Left ventricle myocardium inferior (tissue), 1 donor: ENCODE measurements at places on chromosomes 5 and 9. TPM values are rescaled to one million over a fixed set of nuclear protein-coding genes. Genes with fewer than 3 reads are reported as not detected.

Gene SCGB3A2
- total RNA-seq, result not detected

Gene CORO2A
- total RNA-seq, result 0.14 TPM

Gene WDR31
- 12.4 TPM for total RNA-seq

Gene SHC3
- 0.96 TPM for total RNA-seq

Gene TMEM232
- total RNA-seq, result 3.6 TPM

Gene PCDHGC4
- 1.8 TPM for total RNA-seq

Gene ASPN
- total RNA-seq, result 17.5 TPM

Gene PCDHGA11
- total RNA-seq, result 3.8 TPM

DNA sequence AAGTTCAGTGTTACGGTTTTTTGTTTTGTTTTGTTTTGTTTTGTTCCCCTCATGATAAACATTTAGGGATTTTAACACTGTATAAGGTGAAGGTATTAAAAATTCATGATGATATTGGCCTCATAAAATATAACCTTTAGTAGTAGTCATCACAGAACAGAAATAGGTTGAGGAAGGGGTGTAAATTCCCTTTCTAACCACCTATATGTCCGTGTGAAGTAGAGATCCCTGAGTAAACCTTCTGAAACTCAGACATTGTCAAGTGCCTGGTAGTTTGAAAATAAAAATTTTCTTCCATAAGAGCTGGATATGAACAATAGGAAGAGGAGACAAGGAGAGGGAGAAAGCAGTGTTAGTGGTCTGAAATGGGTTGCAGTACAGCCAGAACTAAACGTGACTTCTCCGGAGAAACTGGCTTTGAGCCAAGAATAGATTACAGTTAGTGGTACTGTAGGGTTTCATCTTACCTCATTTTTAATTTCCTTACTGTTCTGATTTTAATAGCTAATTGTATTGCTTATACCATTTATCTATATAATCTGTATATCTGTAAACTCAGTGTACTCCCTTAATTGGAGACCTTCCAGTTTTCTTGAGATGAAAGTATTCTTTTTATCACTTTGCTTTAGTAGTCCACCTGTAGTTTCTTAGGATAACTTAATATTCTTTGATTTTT, 18.3 kb downstream of the UGCG start:
- H3K36me3 ChIP-seq, result no peaks in the 10 kb centered on the region
- no peak overlapping the region for H3K4me3 ChIP-seq
- no peaks in the 10 kb centered on the region for H3K27me3 ChIP-seq
- peaks cover 65% of the 10 kb centered on the region for H3K4me1 ChIP-seq
- H3K27ac ChIP-seq, result no peak overlapping the region

DNA sequence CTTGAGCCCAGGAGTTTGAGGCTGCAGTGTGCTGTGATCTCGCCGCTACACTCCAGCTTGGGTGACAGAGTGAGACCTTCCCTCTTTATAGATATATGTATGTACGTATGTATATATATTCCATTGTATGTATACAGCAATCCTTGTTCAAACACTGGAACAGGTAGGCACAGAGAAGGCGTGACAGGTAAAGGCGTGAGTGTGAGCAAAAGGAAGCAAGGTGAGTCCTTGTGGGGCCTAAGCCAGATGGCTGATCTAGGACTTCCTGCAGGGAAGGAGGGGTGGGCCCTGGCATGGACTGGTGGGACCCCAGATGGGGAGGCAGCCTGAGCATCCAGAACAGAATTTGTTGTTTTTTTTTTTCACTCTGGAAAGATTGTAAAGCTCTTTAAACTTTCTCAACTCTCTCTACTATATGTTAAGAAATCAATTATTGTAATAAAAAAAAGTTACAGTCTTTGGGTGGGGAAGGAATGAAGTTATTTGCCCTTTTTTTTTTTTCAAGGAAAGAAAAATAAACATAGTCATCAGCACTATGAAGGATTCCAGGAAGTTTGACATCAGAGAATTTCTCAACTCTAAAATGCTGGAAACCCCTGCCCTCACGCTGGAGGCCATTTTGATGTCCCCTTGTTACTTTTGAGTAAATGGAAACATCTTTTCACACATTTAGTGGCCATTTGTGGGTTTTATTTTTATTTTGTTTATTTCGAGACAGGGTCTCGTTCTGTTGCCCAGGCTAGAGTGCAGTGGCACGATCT, 38.9 kb upstream of the STXBP1 start:
- H3K36me3 ChIP-seq, result no peaks in the 10 kb centered on the region
- H3K27ac ChIP-seq, result peak overlapping the region; percentile 38
- DNase-seq, result no peak
- H3K4me3 ChIP-seq, result no peak overlapping the region
- H3K4me1 ChIP-seq, result peaks cover 41% of the 10 kb centered on the region

DNA sequence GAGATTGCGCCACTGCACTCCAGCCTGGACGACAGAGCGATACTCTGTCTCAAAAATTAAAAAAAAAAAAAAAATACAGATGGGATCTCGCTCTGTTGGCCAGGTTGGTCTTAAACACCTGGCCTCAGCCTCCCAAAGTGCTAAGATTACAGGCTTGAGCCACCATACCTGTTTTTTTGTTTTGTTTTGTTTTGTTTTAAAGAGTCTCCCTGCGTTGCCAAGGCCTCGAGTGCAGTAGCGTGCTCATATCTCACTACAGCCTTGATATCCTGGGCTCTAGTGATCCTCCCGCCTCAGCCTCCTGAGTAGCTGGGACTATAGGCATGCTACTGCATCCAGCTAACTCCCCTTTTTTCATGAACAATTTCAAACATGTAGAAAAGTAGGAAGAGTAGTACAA, 7.2 kb downstream of the ATP6V0E1 start:
- H3K27me3 ChIP-seq, result no peaks in the 10 kb centered on the region
- no peak overlapping the region for H3K27ac ChIP-seq
- peaks cover 41% of the 10 kb centered on the region for H3K4me1 ChIP-seq
- no peak for DNase-seq
- peaks cover 55% of the 10 kb centered on the region for H3K36me3 ChIP-seq
- H3K4me3 ChIP-seq, result no peak overlapping the region

- H3K36me3 ChIP-seq, result no peaks in the 10 kb centered on the region
- H3K27ac ChIP-seq, result peak overlapping the region; percentile 83
- H3K4me1 ChIP-seq, result peaks cover 27% of the 10 kb centered on the region
- H3K4me3 ChIP-seq, result no peak overlapping the region
- H3K27me3 ChIP-seq, result no peaks in the 10 kb centered on the region
These were observed 21.6 kb upstream of the PTGS1 start for GRCh38 chr9:122349201-122349600.

DNA sequence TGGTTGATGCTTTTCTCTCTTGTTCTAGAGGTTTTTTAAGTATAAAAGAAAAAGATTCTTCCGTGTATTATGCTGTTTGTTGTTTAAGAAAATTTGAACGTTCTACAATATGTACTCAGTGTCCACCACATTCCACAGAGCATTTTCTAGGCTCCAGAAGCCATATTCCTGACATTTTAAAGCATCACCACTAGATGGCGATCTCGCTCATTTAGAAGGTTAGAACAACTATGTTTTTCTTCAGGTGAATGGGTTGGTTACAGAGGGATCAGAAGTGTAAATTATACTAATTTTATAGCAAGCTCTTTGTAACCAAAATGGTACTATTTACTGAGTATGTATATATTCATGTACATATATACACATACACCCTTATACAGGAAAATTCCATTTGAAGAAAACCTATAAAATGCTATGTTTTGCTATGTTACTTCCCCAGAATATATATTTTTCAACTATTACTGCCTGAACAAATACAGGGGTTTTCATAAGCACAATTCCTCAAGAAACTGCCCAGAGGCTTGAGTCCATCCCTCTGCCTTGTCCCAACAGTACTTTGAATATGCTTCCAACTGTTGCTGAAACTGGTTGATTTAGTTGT, 284.3 kb downstream of the CCDC171 start:
- no peaks in the 10 kb centered on the region for H3K36me3 ChIP-seq
- no peaks in the 10 kb centered on the region for H3K27me3 ChIP-seq
- H3K4me1 ChIP-seq, result no peaks in the 10 kb centered on the region
- H3K27ac ChIP-seq, result no peak overlapping the region
- H3K4me3 ChIP-seq, result no peak overlapping the region

GRCh38 chr9:137127301-137128157, 11.4 kb upstream of the GRIN1 start:
- peaks cover 44% of the 10 kb centered on the region for H3K4me1 ChIP-seq
- H3K36me3 ChIP-seq, result no peaks in the 10 kb centered on the region
- peak overlapping the region; percentile 81 for H3K4me3 ChIP-seq
- H3K27ac ChIP-seq, result peak overlapping the region; percentile 86

DNA sequence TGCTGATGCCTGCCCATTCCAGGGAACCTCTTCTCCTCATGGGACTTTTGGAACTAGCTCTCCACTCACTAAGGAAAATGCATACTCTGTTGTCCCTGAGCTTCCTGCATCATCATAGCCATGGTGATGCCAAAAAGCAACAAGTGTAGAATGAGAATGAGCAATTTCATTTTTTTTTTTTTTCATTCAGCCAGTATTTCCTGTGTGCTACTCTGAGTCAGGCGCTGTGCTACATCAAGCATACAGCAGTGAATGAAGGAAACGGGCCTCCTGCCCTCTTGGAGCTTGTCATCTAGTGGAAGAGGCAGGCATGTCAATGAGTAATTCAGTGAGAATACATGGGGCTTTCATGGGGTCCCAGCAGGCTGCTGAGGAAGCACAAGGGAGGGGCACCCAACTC, 483.1 kb downstream of the BNC2 start:
- no peak overlapping the region for H3K27ac ChIP-seq
- no peak overlapping the region for H3K4me3 ChIP-seq
- no peaks in the 10 kb centered on the region for H3K4me1 ChIP-seq
- no peaks in the 10 kb centered on the region for H3K36me3 ChIP-seq
- no peaks in the 10 kb centered on the region for H3K27me3 ChIP-seq

DNA sequence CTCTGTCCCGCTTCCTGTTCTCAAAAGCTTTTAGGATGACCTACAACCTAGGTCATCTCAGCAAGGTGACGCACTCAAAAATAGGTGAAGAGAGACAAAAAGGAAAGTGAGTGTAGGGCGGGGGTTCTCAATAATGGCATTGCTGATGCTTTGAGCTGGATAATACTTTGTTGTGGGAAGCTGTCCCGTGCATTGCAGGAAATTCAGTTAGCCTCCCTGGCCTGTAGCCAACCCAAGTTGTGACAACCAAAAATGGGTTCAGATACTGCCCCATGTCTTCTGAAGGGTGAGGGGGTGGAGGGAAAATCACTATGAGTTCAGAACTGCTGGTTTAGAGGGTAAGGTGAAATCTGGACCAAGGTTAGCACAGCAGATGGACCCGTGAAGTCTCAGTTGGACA, 151.4 kb downstream of the MAST4 start:
- no peaks in the 10 kb centered on the region for H3K27me3 ChIP-seq
- peaks cover 40% of the 10 kb centered on the region for H3K4me1 ChIP-seq
- no peaks in the 10 kb centered on the region for H3K36me3 ChIP-seq
- no peak overlapping the region for H3K27ac ChIP-seq
- DNase-seq, result no peak

DNA sequence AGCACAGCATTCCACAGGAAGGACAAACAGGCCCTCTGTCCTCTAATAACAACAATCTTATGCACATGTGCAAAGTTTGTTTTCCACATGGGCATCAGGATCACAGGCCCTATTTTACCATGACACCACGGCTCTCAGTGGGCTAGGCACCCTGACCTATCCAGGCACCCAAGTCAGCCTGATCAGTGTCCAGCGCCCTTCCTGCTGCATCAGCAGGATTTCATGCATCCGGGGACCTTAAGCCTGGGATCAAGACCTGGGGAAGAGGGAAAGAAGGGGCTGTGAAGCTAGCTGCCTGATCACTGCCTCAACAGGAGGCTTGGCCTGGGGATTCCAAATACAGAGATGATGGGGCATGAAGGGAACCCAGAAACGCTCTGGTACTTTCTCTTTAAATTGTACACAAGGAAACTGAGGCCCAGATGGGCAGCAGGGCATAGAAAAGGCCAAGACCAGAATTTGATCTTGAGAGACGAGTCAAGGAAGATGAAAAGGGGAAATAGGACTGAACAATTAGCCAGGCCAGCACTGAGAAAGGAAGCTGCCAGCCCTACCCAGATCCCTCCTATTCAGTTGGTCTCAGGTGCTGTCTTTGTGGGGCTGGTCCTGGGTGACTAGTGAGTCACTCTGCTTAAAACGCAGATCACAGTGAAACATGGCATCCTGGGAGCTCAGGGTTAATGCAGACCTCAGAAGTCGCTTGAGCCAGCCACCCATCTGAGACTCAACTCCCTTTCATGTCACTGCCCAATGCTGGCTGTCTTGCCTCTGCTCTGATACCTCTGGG, 57.9 kb downstream of the SHB start:
- no peak overlapping the region for H3K27ac ChIP-seq
- peaks cover 46% of the 10 kb centered on the region for H3K4me1 ChIP-seq
- DNase-seq, result no peak
- H3K4me3 ChIP-seq, result no peak overlapping the region
- H3K36me3 ChIP-seq, result peaks cover 4% of the 10 kb centered on the region
- H3K27me3 ChIP-seq, result no peaks in the 10 kb centered on the region

GRCh38 chr5:74562122-74562521, 78.4 kb downstream of the ENC1 start:
- no peaks in the 10 kb centered on the region for H3K36me3 ChIP-seq
- DNase-seq, result no peak
- no peak overlapping the region for H3K4me3 ChIP-seq

DNA sequence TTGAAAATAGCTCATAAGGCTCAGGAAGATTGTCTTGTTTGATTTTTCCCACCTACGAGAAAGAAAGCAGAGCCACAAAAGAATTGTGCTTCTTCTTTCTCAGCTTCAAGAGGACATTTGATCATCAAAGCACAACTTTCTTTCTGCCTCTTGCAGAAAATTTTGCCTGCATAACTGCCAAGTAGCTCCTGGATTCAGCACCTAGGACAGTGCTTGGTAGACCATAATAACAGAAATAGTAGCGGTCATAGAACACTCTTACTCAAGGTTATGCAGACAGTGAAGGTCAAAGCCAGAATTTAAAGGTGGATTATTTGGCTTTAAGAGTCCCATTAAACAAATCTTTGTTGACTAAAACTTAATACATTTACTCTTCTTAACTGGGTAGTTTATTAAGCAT, 594.7 kb upstream of the CCNG1 start:
- no peaks in the 10 kb centered on the region for H3K36me3 ChIP-seq
- H3K4me3 ChIP-seq, result no peak overlapping the region
- no peaks in the 10 kb centered on the region for H3K27me3 ChIP-seq
- no peak overlapping the region for H3K27ac ChIP-seq
- DNase-seq, result no peak

- no peaks in the 10 kb centered on the region for H3K4me1 ChIP-seq
- no peaks in the 10 kb centered on the region for H3K36me3 ChIP-seq
- H3K4me3 ChIP-seq, result no peak overlapping the region
These were observed 250.1 kb downstream of the CEMIP2 start for GRCh38 chr9:71518045-71518827.

GRCh38 chr5:138602371-138603000, 27.3 kb upstream of the HSPA9 start:
- no peaks in the 10 kb centered on the region for H3K27me3 ChIP-seq
- no peak for DNase-seq
- no peak overlapping the region for H3K4me3 ChIP-seq
- no peak overlapping the region for H3K27ac ChIP-seq

- DNase-seq, result no peak
- no peaks in the 10 kb centered on the region for H3K36me3 ChIP-seq
- no peak overlapping the region for H3K4me3 ChIP-seq
These were observed 321.5 kb downstream of the ENC1 start for GRCh38 chr5:74319076-74319475.

- no peaks in the 10 kb centered on the region for H3K4me1 ChIP-seq
- no peak for DNase-seq
- no peaks in the 10 kb centered on the region for H3K36me3 ChIP-seq
- H3K27ac ChIP-seq, result no peak overlapping the region
- no peaks in the 10 kb centered on the region for H3K27me3 ChIP-seq
- H3K4me3 ChIP-seq, result no peak overlapping the region
These were observed 265.9 kb upstream of the SLC24A2 start for GRCh38 chr9:20054734-20055133.
